ENCODE measurements at places on chromosomes 12 and 14.

- peak; percentile 28 for DNase-seq
Observed at GRCh38 chr12:70271025-70271424, 27.8 kb downstream of the CNOT2 start.

GRCh38 chr12:41536813-41537490 is 348.8 kb downstream of the PDZRN4 start:
- no peak for DNase-seq

- DNase-seq = no peak
Observed at GRCh38 chr12:23093488-23093887, 468.5 kb downstream of the ETNK1 start.

- DNase-seq = no peak
Observed at GRCh38 chr12:116361414-116362223, 84.1 kb upstream of the MED13L start.

DNA sequence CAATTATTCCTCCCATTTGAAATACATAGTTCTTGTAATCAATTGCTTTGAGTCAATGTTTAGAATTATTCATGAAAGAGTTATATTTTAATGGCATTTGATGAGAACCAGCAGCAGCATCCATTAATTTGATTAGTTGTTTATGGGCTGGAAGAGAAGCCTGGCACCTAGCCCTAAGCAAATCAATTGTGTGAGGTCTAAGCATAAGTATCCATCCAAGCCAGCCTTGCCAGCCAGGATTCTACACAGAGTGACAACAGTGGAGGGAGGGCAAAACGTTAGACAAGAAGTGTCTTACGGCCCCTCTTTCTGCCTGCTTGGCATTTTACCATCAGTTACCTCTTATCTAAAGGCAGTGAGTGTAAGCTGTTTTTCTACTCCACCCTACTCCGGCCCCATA is 478.5 kb downstream of the NELL2 start:
- DNase-seq = no peak

DNA sequence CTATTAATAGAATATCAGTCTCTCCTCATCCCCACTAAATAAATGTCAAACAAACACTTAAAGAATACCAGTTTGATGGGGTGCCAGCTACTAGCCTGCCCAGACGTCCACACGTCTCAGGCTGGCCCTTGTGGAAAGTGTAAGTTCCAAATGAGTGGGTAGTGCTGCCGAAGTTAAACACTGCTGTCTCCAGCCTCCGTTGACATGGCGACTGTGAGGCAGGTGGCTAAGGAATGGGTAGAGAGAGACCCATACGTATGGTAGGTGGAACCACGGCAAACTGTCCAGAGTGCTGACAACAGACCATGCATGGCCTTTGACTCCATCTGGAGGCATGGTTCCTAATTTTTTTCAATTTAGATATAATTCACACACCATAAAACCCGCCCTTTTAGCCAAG is 37.9 kb downstream of the PITPNM2 start:
- peak; percentile 82 for DNase-seq

Data from NCI-H69 (cell line).